Stimulated activated CD8-positive, alpha-beta memory T cell treated with anti-CD3 and anti-CD28 coated beads, Interleukin-4, amount 100 ng/mL, for 48 hours (primary cell): ENCODE measurements at places on chromosomes 13 and 19.
A peak's percentile ranks its signal among the peaks of the same experiment; 100 is the strongest.

- DNase-seq = no peak
These were observed 142.8 kb downstream of the KLF12 start for GRCh38 chr13:73991384-73991783.

DNA sequence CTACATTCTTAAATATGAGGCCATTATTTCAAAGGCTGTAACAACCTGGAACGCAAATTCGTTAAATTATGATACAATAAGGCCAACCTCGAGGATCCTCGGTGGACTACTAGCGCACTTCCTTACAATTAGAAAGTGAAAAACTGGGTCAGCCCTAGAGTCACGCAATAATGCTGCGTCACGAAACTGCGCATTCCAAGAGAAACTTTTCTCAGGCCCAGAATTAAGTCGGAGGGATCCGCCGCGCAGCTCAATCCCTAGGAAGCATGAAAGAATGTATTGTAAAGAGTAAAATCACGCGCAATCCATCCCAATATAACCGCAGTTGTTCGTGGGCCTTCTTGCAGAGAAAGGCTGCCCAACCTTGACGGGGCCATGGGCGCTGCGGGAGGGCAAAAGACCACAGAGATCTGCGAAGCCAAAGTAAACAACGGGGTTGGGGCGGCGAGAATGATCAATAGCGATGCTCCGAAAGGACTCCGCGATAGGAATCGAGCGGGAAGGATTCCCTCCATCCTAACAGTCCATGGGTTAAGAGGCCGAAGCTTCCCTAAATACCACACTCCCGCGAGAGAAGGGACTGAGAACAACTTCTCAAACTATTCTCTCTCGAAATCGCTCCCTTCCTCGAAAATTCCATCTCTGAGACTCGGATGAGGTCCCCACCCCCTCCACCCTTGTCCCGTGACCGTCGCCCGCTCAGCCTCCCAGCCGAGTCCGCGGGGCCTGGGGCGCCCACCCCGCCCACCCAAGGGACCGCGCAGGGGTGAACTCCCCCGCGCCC, 564 bp downstream of the SPART start:
- peak; percentile 47 for DNase-seq

GRCh38 chr19:35828692-35829301, 16.2 kb upstream of the PRODH2 start:
- DNase-seq = peak; percentile 75

GRCh38 chr19:12064590-12065538, at the start of gene ZNF844:
ZNF844 (plus strand) TSS chr19:12064731; CDS start chr19:12064874, 143 bp downstream.
- DNase-seq = peak; percentile 87

GRCh38 chr19:1396768-1397679, 4.3 kb downstream of the GAMT start:
- DNase-seq = no peak

DNA sequence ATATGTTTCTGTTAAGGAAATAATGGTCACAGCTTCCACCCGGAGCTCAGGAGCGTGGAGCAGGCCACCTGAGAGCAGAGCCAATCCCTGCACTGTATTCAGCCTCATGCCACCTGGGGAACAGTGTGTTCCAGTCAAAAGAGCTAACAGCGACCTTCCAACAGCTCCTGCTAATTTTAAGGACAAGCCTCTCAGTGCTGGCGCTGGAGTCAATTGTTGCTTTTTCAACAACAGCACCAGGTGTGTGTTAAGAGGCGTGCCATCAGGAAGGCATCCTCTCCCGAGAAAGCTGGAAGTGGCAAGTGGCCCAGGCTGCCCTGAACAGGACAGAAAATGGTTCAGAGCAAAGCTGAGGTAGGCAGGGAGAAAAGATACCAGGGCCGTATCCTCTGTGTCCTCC, 102.0 kb downstream of the CACNA1A start:
- DNase-seq = no peak

DNA sequence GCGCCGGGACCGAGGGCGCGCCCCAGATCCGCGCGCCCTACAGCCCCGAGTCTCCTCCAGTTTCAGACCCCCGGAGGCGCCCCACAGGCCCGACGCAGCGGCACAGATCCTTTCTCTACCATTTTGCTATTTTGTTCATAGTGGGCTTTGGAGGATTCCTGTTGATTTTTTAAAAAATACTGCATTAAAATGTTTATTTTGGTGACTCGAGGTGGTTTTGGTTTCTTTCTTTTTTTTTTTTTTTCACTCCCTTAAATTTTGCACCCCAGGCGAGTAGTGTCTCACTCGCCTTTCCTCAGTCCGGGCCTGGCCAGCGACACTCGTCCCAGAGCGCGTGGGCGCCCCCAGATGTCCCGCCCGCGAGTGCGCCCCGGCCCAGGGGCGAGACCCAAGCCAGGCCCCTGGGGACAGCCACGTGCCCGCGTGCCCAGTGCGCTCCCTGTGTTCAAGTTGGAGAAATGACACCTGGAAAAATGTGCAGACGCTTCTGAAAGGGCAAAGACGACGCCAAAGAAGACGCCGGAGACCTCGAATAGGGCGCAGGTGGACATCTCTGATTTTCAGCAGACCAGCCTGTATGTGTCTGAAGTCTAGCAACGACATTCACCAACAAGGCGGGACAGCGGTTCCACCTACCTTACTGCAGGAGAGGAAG, 471 bp upstream of the INSR start:
- peak; percentile 40 for DNase-seq

- peak; percentile 98 for DNase-seq
These were observed at the start of gene APBA3 for GRCh38 chr19:3761382-3762129. APBA3 (minus strand) TSS chr19:3761692; CDS start chr19:3760264, 1,428 bp downstream.

DNA sequence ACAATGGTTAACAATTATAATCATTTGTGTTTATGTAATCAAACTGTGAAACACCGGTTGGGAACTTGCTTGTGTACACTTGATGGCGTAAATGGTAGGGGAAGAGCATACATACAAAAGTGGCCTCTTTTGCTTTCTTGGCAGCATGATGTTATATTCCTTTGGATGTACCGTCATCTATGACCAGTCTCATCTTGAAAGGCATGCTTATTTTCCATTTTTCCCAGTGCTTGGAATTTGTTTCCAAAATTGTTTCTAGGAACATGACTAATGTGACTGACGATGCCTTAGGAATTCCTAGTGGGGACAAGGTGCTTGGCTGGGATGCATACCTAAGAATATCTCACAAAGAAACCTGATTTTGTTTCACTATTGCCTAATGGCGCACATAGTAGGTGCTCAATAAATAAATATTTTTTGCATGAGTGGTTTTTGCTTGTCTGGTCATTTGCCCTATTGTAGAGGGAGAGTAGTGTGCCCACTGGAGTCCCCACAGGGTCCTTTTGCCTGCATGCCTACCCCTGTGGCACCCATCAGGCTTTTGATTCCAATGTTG, 45.5 kb downstream of the SAE1 start:
- DNase-seq = no peak

DNA sequence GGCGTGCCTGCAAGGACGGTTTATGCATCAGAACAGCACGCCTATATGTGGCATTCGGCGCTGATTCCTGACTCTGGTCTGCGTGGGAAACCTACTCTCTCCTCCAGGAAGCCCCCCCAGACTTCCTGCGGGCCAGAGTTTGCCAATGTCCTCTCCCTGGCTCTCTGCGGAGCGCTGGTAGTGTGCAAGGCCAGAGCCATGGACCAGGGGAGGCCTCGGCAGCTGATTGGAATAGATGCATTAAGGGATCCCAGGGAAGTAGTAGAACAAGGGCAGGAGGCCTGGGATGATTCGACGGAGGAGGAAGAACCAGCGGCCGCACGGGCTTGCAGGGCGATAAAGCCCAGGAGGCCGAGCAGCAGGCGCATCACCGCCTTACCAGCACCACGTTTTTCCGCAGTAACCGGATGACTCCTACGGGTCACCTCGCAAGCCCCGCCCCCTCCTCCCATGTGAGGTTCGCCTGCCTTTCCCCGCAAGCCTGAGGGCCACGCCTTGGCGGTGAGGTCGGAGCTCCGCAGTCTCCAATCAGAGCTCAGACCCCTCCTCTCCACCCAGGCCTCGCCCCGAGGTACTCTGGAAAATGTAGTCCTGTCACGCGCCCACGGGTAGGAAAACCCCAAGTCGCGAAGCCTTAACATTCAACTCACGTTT, 5.0 kb downstream of the CLEC11A start:
- peak; percentile 90 for DNase-seq

DNA sequence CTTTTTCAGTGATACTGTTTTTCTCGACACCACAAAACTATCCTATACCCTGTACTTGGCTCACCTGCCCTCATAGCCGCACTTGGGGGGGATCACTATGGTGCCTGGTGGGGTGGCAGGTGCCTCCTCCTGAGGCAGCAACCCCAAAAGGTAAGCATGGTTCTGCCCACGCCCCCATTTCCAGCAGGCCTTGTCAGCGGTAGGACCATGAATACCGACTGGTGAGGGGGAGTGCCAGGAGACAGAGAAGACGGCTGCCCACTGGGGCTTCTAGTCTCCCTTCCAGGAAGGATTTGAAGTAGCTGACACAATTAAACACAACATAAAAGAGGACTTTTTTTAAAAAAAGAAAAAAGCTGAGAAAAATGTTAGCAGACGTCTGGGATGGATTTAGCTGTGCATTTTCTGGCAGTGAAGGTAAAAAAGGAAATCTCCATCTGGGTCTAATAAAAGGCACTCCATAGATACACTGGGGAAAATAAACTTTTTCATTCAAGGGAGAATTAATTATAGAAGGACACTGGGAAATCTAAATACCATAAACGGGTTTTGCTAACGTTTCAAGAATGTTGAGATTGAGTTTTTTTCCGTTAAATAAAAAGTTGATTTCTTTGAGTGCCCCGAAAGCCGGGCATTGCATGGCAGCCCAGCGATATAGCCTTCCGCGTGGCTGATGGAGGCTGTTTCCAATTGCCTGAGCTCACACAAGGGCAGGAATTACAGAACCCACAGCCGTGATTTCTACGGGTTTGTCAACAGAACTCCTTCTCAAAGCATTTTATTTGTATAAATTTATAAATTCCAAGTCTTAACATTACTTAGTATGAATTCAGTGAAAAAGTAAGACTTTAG, 45.1 kb downstream of the ATP11A start:
- DNase-seq = no peak

- DNase-seq = no peak
These were observed 7.5 kb upstream of the SLC39A3 start for GRCh38 chr19:2747349-2747748.

GRCh38 chr13:79451500-79451962, 29.4 kb upstream of the NDFIP2 start:
- peak; percentile 96 for DNase-seq
